HFFc6 (cell line): ENCODE measurements at places on chromosomes 16 and 17.

- no peak for DNase-seq
Measured at GRCh38 chr16:61681124-61681523, 355.1 kb downstream of the CDH8 start.

GRCh38 chr17:76261421-76262215 is 3.5 kb upstream of the UBALD2 start:
- DNase-seq: no peak

DNA sequence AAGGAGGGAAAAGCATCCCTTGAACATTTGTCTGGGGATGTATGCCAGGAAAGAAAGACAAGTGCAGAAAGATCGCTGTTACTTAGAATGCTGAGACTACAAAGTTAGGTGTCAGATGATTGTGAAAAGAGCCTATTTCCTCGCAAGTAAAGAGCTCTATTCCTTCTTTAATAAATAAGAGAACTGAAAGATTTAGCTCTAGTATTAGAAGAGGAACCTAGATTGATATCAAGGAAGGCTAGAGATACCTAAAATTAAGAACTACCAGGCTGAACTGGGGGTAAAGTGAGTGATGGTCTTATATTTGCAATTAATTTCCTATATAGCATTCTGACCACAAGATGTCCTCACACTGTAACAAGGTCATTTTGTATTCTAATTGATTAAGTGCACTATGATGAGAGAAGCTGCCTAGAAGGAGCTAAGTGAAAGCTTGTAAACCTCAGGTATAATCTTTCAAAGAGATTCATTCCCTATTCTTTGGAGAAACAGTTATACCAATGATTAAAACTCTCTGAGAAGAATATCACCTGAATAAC is 62.3 kb downstream of the SSH2 start:
- no peak for DNase-seq

- no peak for DNase-seq
Measured at GRCh38 chr16:66228792-66229191, 137.7 kb upstream of the CDH5 start.

GRCh38 chr17:15351925-15352324 is 10.5 kb upstream of the TEKT3 start:
- peak; percentile 55 for DNase-seq

DNA sequence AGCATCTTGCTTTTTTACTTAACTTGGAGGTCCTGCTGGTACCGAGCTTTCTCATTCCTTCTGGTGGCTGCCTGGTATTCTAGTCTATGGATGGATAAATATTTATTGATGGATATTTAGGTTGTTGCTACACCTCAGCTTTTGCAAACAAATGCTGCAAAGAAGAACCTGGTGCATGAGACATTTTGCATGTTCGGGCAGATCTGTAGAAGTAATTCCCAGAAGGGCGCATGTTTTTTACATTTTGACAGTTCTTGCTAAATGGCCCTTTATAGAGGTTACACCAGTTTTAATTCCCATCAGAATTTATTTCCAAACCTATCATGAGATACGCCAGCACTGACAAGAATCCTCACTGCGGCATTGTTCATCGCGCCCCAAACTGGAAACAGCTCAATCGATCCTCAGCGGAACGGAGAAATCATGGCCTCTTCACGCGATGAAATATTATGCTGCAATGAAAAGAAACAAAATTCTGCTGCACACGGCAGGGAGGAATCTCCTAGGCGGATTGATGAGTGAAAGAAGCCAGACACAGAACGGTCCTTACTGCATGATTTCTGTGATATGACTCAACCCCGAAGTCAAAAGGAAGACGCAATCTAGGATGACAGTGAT is 68.0 kb upstream of the CREBBP start:
- no peak for DNase-seq

DNA sequence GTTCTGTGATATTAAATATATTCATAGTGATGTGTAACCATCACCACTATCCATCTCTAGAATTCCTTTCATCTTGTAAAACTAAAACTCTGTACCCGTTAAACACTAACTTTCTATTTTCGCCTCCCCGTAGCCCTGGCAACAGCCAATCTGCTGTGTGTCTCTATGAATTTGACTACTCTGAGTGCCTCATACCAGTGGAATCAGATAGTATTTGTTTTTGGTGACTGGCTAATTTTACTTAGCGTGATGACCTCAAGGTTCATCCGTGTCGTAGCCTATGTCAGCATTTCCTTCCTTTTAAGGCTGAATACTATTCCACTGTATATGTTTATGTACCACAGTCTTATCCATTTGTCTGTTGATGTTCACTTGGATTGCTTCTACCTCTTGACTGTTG is 18.2 kb downstream of the CHD9 start:
- no peak for DNase-seq

DNA sequence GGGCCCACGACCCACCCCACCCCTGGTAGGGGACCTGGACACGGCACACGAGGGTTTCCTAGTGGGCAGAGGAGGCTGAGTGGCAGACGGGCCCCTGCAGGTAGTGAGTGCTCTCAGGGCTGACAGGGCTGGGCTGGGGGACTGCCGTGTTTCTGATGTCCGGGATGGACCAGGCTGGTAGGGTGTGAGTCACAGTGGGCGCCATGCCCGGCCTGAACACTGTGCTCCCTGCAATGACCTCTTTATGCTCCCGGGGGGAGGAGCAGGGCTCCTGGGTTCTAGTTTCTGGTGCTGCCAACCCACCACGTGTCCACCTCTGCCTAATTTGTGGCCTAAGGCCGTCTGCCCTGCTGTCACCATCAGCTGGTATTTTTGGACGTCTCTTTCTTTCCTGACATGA is 26.3 kb downstream of the ARHGAP23 start:
- peak; percentile 76 for DNase-seq
